NCI-H446 treated with DMSO at 0.1 percent for 48 hours (cell line): ENCODE measurements at places on chromosomes 12 and 14.

DNA sequence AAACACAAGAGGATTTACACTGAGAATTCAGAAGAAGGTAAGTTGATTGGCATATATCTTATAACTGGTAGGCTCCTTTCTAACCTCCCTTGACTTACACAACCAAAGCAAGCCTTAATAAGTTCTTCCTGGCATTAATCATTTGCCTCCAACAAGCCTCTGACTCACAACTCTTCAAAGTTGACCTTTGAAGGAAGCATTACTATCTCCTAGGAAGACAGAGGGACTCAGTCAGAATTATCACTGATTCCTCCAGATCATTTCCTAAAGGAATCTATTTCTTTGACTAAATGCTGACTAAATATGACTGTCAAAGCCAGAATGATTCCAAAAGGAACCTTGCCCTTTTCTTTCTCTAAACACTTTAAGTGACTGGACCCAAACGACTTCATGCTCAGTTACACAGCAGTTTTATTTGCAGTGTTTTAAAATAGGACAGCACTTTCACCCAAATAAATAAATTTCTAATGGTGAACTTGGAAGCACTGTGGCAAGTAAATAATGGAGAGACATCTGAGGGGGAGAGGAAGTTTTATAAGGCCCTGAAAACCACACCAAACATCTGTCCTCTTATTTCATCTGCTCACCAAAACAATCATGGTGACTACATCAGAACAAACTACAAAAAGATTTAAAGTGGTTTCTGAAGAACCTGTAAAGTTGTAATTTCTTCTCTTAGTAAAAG lies 128.2 kb downstream of the KLHL28 start:
- DNase-seq: no peak

- DNase-seq: no peak
Measured at GRCh38 chr14:36238666-36239363, 62.3 kb upstream of the PTCSC3 start.

GRCh38 chr12:27859648-27860047 lies 79.6 kb upstream of the MANSC4 start:
- no peak for DNase-seq

- no peak for DNase-seq
Measured at GRCh38 chr14:22395803-22396202, 193.2 kb downstream of the DAD1 start.

GRCh38 chr14:31930493-31931240 lies 146.4 kb upstream of the ARHGAP5 start:
- no peak for DNase-seq

GRCh38 chr12:88057994-88058718 lies 29.0 kb upstream of the C12orf50 start:
- DNase-seq: no peak

DNA sequence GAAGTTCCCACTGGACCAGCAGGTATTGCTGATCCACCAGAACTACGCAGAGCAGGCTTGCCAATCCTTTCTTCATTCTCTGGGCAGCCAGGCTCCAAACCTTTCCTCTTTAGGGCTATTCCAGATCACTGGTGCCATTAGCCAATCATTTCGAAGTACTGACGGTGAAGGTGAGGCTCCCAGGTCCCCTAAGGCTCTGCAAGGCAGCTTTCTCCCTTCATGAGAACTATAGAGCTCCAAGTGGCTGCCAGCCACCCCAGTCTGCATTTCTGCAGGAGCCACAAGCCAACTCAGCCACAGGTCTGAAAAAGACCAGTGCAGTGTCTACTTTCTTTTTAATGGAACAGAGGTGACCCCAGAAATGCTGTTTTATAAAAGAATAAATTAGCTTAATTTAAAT lies 48.7 kb downstream of the RAB35 start:
- no peak for DNase-seq

DNA sequence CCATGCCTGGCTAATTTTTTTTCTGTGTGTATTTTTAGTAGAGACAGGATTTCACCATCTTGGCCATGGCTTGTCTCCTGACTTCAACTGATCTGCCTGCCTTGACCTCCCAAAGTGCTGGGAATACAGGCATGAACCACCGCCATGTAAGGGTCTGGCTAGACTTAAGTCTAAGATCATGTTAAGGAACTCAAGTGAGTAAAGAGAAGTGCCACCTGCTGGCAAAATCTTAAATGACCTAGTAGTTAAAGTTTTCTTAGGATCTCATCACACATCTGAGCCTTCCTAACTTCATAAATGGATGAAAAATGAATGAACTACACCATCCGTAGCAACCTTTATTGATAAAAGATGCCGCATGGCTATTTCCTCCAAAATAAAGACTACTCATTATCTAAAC lies 1.7 kb upstream of the C12orf56 start:
- no peak for DNase-seq

GRCh38 chr12:45509621-45510020 lies 219.9 kb upstream of the ARID2 start:
- no peak for DNase-seq

DNA sequence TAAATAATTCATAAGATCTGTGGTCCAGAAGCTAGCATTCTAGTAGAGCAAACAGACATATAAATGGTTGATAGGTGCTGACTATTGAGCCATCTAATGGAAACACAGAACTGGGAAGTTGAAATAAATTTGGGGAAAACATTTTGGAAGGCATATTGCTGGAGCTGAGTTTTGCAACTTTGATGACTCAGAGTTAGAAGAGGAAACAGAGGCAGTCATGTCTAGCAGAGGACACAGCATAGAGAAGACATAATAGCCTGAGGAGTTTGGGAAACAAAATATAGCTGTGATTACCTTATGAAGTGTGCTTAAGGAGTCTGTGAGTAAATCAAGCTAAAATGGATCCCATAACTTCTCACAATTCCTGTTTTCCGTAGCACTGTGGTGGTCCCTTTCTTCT lies 86.9 kb upstream of the FLRT2 start:
- DNase-seq: no peak

DNA sequence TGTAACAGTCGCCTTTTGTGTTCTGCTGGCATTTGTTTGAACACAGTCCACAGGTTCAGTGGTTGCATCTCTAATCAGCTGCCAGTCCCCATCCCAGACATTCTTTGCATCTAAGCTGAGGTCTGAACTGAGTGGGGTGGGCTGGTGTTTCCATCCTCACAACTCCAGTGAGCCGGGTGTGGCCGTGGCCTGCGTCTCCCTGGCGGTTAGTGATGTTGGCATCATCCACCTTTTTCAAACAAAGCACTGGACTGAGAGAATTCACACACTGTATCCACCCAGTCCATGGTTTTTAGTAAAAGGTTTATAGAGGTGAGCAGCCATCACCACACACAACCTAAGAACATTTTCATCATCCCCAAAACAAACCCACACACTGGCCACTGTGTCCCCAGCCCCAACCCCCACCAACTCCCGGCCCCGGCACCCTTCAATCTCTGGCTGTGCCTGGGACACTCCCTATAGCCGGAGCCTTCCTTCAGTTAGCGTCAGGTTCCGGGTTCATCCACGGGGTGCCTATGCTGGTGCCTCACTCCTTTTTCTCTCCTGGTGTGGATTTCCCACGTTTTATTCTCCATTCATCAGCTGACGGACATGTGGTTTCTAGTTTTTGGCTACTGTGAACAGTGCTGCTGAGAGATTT lies 6.5 kb downstream of the DDX51 start:
- no peak for DNase-seq

DNA sequence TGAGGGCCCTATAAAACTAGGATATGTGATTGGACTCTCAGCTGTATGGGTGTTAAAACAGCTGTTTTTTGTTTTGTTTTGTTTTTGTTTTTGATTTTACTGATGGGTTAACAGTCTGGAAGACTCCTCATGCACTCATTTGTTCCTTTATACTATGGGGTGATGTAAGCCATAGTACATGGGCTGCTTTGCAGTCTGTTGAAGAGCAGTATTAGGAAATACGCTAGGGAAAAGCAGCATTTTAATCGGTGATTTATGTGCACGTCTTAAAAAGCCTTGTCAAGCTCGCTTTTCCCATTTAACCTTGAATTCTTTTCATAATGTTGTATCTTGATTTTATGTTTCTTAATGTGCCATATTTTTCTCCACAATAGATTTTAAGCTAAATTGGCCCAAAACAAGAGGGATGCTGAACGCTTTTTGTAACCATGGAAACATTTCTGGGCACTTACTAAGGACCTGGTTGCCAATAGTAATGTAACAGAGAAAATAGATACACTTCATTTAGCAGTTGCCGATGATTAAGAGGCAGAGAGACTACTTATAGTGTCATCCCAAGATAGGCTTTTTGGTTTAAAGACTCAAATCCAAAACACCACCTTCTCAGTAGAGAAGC lies 244.0 kb downstream of the SNAPC1 start:
- DNase-seq: no peak

- DNase-seq: no peak
Measured at GRCh38 chr12:127083008-127083949, 1183.7 kb upstream of the TMEM132C start.

- DNase-seq: no peak
Measured at GRCh38 chr12:54579258-54579657, 9.2 kb downstream of the PPP1R1A start.

- no peak for DNase-seq
Measured at GRCh38 chr12:123966596-123966995, 6.0 kb downstream of the CCDC92 start.
